GM12892 (cell line): ENCODE measurements at places on chromosomes 5 and 9.

- no peak for DNase-seq
Measured at GRCh38 chr9:102038006-102038405, 299.6 kb upstream of the GRIN3A start.

- peak; percentile 15 for DNase-seq
Measured at GRCh38 chr5:80607832-80608231, 37.8 kb upstream of the ANKRD34B start.

DNA sequence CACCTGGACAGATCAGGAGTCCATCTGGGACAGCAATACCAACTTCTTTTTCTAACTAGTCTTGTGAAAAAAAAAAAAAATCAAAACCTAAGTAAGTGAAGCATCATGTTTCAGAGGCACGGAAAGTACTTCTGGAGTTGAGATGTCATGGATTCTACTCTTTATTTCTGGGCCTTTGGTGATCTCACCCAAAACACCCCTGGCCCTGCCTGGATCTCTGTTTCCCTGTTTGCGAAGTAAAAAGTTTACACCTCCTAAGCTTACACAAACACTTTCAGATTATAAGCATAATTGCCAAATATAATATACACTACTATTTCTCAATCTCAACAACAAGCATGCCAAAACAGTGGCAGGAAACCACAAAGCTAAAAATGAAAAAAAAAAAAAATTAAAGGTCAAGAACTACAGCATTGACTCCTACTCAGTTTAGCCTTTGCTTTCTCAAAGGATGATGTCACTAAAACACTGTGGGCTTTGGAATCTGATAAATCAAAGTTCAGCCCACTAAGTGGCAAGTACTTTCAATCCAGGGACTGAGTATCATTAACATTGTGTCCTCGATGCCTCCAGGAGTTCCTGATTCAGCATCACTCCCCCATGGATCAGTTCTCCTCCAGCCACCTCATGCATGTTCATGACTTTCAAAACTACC is 291.9 kb downstream of the NFIB start:
- DNase-seq = no peak

DNA sequence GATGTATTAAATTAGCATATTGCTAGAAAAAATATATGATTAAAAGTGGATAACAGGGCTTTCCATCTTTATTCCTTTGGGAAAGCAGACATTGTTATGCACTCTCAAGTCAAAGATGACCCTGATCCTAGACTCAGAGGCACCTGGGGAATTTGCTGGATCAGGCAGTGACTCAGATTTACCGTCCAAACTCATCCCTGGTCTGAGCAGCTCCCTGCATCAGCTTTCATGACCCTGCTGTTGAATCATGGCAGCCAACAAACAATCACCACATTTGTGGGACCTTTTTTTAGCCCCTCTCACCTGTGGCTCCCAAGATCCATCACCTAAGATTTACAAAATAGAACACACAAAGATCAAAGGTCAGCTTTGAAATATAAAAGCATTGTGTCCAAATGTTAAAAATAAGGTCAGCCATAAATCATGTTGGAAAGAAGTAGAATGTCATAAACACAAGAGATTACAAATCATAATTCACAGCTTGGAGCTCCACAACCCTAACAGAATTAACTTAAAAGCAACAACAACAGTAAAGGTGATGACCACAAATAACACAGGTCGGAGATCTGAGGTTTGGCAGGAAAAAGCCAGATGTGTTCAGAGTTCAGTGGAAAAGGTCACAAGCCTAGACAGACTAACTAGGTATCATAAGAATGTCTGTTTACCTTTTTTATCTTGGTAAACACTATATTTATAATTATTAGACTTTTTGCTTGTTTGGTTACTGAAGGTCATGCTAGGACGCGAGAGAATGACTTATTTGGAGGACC is 55.5 kb downstream of the ZFAND5 start:
- no peak for DNase-seq

DNA sequence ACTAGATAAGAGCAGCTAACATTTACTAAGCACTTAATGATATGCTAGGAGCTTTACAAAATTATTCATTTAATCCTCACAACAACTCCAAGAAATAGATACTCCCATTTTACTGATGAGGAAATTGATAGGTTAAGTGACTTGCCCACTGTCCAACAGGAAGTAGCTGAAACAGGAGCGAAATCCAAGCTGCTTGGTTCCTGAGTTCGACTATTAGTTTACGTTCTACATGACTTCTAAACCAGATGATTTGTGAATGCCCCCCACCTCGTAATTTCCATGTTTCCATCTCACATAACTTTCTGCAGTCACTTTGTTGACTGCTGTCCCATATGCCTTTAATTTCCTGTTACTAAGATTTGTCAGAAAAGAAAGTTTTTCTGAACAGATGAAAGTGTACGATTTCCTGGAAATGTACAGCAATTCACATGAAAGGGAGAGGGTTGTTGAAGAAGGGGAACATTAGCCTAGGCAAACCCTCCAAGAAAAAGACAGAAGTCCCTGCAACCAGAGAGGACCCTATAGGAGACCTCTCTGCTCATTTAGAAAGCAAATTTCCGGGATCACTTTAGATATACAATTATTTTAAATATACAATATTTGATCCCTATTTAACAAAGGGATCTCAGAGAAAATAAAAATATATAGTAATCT is 279.1 kb upstream of the EFNA5 start:
- DNase-seq = no peak

- DNase-seq = no peak
Measured at GRCh38 chr9:34413231-34413852, 36.6 kb upstream of the MYORG start.

- no peak for DNase-seq
Measured at GRCh38 chr9:3576328-3576727, 50.5 kb upstream of the RFX3 start.

DNA sequence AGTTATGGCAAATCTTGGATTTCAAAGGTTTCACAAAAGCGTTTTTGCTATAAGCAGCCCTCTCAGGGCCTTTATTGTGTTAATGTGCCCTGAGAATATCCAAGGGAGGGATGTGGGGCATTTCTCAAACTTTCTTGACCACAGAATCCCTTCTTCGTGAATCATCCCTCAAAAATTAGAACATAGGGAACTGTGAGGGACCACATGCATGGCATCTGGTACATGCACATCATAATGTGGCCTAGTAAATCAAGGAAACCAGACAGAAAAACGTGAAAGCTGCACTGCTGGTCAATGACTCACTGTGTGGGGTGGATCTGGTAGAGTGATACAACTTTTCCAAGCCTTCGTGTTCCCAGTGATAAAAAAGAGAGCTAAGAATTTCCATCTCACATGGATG is 22.4 kb downstream of the DDX31 start:
- no peak for DNase-seq

DNA sequence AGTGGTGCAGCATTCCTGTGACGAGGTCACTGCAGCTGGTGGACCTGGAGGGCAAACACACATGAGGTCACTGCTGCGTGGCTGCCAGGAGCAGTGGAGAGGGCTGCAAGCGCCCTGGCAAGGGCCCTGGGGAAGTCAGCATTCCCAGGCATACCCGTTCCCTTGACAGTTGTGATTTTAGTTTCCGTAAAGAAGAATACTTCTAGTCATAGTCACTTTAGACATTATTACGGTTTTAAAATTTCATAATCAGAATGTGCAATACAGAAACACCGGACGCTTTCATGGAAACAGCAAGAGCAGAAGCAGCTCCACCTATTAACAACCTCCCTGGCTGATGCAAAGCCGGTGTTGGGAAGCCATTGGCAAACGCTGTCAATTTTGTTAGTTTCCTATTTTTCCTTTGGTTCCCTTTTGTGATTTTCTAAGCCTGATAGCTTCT is 129.8 kb downstream of the GADD45G start:
- DNase-seq = no peak

- DNase-seq = no peak
Measured at GRCh38 chr9:95355500-95355899, 38.0 kb upstream of the FANCC start.

GRCh38 chr9:109627042-109627441 is 128.9 kb upstream of the PTPN3 start:
- no peak for DNase-seq

DNA sequence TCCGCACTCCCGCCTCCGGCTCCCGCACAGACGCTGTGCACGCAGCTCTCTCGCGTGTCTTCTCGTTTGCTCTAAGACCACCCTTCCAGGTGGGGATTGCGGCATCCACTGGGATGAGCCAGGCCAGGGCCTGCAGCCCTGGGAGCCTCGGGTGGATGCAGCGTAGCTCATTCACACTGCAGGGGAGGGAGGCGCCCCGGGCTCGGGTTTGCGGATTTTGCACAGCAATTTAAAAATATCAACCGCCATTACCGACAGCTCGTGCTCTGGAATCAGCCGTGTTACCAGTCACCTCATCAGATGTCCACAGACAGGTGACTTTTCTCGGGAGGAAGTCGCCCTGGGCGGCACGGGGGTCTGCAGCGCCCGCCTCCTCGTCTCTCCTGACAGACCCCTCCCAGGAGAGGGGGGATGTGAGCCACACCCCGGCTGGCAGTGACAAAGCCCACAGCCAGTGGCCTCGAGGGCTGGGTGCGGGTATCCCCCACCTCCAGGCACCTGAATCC is 20.8 kb upstream of the SLC6A3 start:
- DNase-seq = no peak

GRCh38 chr9:84002344-84002743 is 21.7 kb downstream of the RMI1 start:
- no peak for DNase-seq

GRCh38 chr9:95315108-95315746 is 2.3 kb downstream of the FANCC start:
- no peak for DNase-seq

DNA sequence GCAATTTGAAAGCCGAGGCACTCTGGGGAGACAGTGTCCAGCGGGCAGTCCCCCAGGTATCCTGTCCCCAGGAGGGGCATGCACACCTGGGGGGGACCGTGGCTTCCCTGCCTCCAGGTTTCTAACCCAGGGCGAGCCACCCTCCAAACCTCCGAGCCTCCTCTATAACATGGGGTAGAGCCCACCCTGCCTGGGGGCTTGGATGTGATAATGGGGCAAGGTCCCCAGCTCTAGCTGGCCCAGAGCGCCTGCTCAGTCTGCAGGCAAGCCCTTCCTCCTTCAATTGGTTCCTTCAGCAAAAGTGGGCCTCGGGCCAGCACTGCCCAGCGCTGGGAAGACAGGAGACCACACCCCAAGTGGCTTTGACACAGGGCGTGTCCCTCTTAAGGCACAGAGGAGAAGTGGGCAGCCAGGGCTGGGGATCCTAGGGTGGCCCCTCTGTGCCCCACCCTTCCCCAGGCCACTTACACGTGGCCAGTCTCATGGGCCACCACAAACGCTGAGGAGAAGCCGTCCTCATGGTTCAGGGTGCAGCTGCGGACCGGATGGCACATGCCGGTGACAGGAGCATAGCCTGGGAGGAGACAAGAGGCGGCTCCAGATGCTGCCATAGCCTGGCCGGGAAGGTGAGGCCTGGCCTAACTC is 94.3 kb downstream of the ZNF354C start:
- no peak for DNase-seq

GRCh38 chr5:172757394-172758010 is 13.5 kb downstream of the DUSP1 start:
- no peak for DNase-seq

- DNase-seq = no peak
Measured at GRCh38 chr5:147051193-147051592, 172.6 kb upstream of the PPP2R2B start.

- DNase-seq = no peak
Measured at GRCh38 chr5:171226864-171227263, 82.2 kb upstream of the TLX3 start.

GRCh38 chr5:172439785-172440477 is 14.4 kb downstream of the SH3PXD2B start:
- no peak for DNase-seq

GRCh38 chr5:67465537-67466207 is 269.1 kb upstream of the CD180 start:
- no peak for DNase-seq

DNA sequence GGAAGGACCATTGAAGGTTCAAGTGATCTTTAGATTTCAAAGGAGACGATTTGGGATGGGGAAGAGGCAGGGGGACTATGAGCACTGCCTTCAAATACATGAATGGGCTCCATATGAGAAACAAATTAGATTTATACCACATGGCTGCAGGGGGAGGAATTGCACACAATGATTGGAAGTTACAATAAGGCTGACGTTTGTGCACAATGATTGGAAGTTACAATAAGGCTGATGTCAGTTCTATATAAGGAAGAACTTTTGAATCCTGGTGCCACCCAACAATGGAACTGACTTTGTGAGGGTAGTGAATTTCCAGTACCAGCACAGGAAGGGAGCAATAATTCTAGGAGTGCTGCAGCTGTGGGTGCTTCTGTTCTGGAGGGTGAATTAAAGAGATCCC is 95.7 kb upstream of the PTGER4 start:
- no peak for DNase-seq
